ENCODE measurements at places on chromosomes 1 and 21. TPM values are rescaled to one million over a fixed set of nuclear protein-coding genes. Genes with fewer than 3 reads are reported as not detected.

The NKAIN1 gene
- not detected for total RNA-seq

The LRRC38 gene
- 10.4 TPM for total RNA-seq

The G0S2 gene
- total RNA-seq = 78.8 TPM

The MPC2 gene
- 38.1 TPM for total RNA-seq

The STUM gene
- 2.6 TPM for total RNA-seq

The DENND2D gene
- total RNA-seq = 3.7 TPM

The DIP2A gene
- total RNA-seq = 23.5 TPM

The ASB17 gene
- total RNA-seq = not detected

The RIMS3 gene
- total RNA-seq = 0.52 TPM

The ITSN1 gene
- total RNA-seq = 21.4 TPM

The OVAAL gene
- total RNA-seq = not detected

The WDR77 gene
- 13.0 TPM for total RNA-seq

The LCE2B gene
- not detected for total RNA-seq

The ZNF124 gene
- total RNA-seq = 147 TPM

The PRAMEF8 gene
- not detected for total RNA-seq

The SIM2 gene
- total RNA-seq = 3.1 TPM

The NR0B2 gene
- total RNA-seq = not detected

The YARS1 gene
- total RNA-seq = 33.9 TPM

The SRSF4 gene
- total RNA-seq = 39.1 TPM

The CD5L gene
- total RNA-seq = not detected

The TSSK3 gene
- 1.0 TPM for total RNA-seq

The KCNA10 gene
- 0.52 TPM for total RNA-seq

The NBPF15 gene
- total RNA-seq = 37.6 TPM

The TMPRSS2 gene
- total RNA-seq = not detected

The TFF3 gene
- 5.2 TPM for total RNA-seq

The OLFML3 gene
- 86.1 TPM for total RNA-seq

The YY1AP1 gene
- total RNA-seq = 358 TPM

The LIN28A gene
- not detected for total RNA-seq

The ADORA1 gene
- total RNA-seq = 2.1 TPM

The CRABP2 gene
- 57.4 TPM for total RNA-seq

The DTL gene
- total RNA-seq = 7.8 TPM

The MTFR1L gene
- total RNA-seq = 35.0 TPM

The TAS1R1 gene
- total RNA-seq = 5.7 TPM

The TDRD5 gene
- under 0.01 TPM for total RNA-seq

The FCER1G gene
- 16.2 TPM for total RNA-seq

The TTC22 gene
- total RNA-seq = not detected

All from skeletal muscle tissue (tissue), 5 donors.